ENCODE measurements at places on chromosomes 2 and 18.

- no peak for DNase-seq
These were observed 154.5 kb downstream of the AGPS start for GRCh38 chr2:177547122-177547521.

GRCh38 chr2:55236992-55237543 is 4.6 kb downstream of the RPS27A start:
- no peak for DNase-seq

DNA sequence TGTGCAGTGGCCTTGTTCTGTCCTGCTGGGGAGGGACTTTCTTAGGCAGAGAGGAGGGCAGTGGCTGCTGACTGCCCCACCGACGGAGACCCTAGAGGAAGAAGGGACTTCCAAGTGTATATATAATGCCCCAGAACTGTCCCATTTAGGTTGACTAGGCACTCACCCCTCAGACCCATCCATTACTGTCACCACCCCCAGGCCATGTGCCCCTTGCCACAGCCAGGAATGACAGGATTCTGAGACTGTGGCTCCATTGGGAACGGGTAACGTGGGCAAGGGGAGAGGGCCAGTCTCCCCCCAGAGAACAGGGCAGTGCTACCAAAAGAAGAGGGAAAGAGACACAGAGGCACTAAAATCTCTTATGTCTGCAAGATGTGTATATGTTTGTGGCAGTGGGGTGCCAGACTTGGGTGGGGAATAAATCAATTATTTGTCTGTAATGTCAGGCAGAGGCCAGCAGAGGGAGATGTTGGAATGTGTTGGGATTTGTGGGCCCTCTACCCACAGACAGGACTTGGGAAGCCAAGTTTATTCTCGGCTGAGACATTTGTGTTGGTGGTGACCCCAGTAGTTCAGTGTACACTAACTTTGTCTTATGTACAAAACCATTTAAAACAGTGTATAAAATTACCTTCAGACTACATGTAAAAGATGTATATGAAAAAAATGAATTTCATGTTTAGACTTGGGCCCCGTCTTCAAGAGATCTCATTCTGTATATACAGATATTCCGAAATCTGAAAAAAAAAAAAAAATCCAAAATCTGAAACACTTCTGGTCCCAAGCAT is 24.0 kb upstream of the TMEM37 start:
- DNase-seq = peak; percentile 42

- DNase-seq = no peak
These were observed 255.1 kb upstream of the MYT1L start for GRCh38 chr2:2586068-2586776.

- DNase-seq = no peak
These were observed 1.6 kb downstream of the ATOH8 start for GRCh38 chr2:85755122-85756027.

DNA sequence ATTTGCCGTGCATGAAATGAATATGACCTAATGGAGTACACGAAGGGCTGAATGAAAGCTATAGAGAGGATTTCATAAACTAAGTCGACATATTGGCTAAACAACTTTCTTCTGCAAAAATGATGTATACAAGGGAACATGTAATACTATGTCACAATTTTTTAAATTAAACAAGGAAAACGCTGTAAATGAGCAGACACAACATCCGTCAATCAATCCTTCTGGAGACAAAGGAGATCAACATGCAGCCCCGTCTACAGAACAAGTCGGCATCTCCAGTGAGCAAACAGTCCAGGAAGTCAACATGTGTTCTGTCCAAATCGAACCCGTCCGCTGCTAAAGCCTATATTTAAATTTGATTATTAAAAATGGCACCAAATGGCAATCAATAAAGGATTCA is 180.8 kb downstream of the TCF4 start:
- no peak for DNase-seq
